Purkinje cell (primary cell): ENCODE measurements at places on chromosomes 2 and 18. TPM values are rescaled to one million over a fixed set of nuclear protein-coding genes. Genes with fewer than 3 reads are reported as not detected.

The TDRD15 gene
- not detected in 2 replicates for polyA plus RNA-seq

The PROC gene
- polyA plus RNA-seq = not detected in 2 replicates

The EFEMP1 gene
- polyA plus RNA-seq = 18.0 and 28.9 TPM in 2 replicates

The SLC4A5 gene
- polyA plus RNA-seq = not detected in 2 replicates

The SIGLEC15 gene
- not detected in 2 replicates for polyA plus RNA-seq

The KLF7 gene
- 2.4 and 5.8 TPM in 2 replicates for polyA plus RNA-seq

The BOLL gene
- polyA plus RNA-seq = 0.46 and 1.8 TPM in 2 replicates

The CAVIN2 gene
- 0.55 TPM in 1 of 2 replicates, not detected in the other for polyA plus RNA-seq

The ANKRD62 gene
- polyA plus RNA-seq = not detected in 2 replicates

The DOCK10 gene
- polyA plus RNA-seq = 3.3 and 5.4 TPM in 2 replicates

The NTSR2 gene
- 1.7 and 3.4 TPM in 2 replicates for polyA plus RNA-seq

The UGT1A10 gene
- polyA plus RNA-seq = not detected in 2 replicates

The CNGA3 gene
- polyA plus RNA-seq = not detected in 2 replicates

The GPAT2 gene
- 0.81 TPM in 1 of 2 replicates, not detected in the other for polyA plus RNA-seq

The CCL20 gene
- polyA plus RNA-seq = not detected in 2 replicates

The MAL gene
- 60.2 and 73.7 TPM in 2 replicates for polyA plus RNA-seq

The DCC gene
- polyA plus RNA-seq = 1.4 and 2.2 TPM in 2 replicates

The MAP3K19 gene
- 1.9 TPM in 1 of 2 replicates, not detected in the other for polyA plus RNA-seq

The EIF4E2 gene
- 31.7 and 44.0 TPM in 2 replicates for polyA plus RNA-seq

The EIF2B4 gene
- polyA plus RNA-seq = 18.7 and 31.8 TPM in 2 replicates

The RNF138 gene
- polyA plus RNA-seq = 7.5 and 7.6 TPM in 2 replicates

The COL4A4 gene
- polyA plus RNA-seq = 0.67 and 0.86 TPM in 2 replicates

The CHST9 gene
- polyA plus RNA-seq = 0.46 TPM in 1 of 2 replicates, not detected in the other

The IGFBP2 gene
- polyA plus RNA-seq = 2.2 TPM in 1 of 2 replicates, not detected in the other

The CTAGE1 gene
- not detected in 2 replicates for polyA plus RNA-seq

The TEKT4 gene
- not detected in 2 replicates for polyA plus RNA-seq

The TSPYL6 gene
- polyA plus RNA-seq = not detected in 2 replicates

The THADA gene
- 5.9 and 10.7 TPM in 2 replicates for polyA plus RNA-seq

The STK25 gene
- polyA plus RNA-seq = 32.1 and 38.1 TPM in 2 replicates

The KCNJ3 gene
- 18.5 and 19.4 TPM in 2 replicates for polyA plus RNA-seq
